ENCODE measurements at places on chromosomes 11 and 22.

GRCh38 chr11:12721816-12722604 is 47.8 kb downstream of the TEAD1 start:
- no peak for DNase-seq

GRCh38 chr22:27159716-27160295 is 502.4 kb downstream of the MIAT start:
- no peak for DNase-seq

DNA sequence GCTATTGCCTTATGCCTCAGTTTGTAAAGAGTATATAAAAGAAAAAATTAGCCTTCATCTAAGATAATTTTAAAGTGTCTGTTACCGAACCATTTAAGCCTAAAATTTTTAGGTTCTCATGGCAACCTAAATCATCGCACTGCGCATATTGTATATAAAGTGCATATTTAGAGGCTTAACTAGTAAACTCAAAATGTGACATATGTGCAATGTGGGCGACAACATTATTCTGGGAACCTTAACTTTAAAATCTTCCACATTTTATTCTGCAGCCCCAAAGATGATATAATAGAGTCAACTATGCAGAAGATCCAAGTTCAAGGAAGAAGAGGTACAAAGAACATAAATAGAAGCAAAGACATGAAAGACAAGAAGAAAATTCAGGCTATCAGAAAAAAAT is 23.0 kb downstream of the CELF1 start:
- no peak for DNase-seq

DNA sequence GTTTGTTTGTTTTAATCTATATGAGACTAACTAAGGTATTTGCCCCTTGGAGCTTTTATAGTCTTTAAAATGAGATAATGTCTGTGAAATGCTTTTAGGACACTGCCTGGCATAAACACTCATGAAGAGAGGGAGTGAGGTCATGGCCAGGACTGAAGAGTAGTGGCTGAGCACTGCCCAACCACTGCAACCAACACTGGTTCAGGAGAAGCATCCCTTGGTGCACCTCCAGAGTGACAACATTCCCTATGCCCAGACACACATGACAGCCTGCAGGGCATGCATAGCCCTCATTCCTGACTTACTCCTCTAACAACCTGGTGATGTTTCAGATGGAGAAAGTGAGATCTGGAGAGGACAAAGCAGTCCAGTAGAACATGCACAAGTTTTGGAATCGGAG is 36.1 kb downstream of the ME3 start:
- no peak for DNase-seq

DNA sequence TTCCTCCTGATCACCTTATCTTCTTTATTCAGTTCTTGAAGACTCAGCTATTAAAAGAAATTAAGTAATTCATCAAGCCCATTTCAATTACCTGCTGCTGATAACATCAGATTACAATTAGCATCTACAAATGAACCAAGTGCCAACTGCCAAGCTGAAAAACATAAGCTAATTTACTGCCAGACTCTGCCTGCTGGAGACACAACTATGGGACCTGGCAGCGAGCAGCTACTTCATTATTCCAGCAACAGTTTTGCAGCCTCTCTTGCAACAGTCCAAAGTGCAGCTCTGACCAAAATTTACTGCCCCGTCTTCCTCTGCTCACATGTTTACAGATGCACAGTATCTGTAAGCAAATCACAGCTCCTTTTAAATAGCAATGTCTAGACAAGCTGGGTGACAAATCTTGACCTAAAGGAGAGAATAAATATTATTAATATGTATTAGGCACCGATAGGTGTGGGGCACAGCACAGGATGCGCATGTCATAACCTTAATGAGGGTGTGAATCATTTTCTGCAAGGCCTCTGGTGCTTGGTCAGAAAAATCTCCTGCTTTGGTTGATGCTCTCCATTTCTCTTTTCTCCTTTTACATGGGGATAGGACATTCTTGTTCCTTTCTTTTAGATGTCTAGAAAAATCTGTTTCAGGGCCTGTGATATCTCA is 232.2 kb upstream of the PITPNB start:
- no peak for DNase-seq

DNA sequence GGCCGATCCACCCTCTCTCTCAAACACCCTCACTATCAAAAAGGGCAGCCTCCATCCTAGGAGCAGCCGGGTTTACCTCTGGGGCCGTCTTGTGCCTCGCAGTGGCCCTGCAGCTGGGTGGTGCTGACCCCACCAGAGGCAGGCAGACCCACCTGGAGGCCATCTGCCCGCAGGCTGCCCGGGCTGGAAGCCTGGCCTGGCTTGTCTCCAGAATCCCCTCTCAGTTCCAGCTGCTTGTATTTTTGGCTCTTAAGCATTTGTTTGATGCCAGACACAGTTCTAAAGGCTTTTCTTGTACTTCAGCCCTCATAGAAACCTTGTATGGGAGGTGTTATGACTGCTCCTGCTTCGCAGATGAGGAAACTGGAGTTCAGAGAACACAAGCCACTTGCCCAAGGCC is 4.2 kb upstream of the NFAM1 start:
- DNase-seq = no peak

DNA sequence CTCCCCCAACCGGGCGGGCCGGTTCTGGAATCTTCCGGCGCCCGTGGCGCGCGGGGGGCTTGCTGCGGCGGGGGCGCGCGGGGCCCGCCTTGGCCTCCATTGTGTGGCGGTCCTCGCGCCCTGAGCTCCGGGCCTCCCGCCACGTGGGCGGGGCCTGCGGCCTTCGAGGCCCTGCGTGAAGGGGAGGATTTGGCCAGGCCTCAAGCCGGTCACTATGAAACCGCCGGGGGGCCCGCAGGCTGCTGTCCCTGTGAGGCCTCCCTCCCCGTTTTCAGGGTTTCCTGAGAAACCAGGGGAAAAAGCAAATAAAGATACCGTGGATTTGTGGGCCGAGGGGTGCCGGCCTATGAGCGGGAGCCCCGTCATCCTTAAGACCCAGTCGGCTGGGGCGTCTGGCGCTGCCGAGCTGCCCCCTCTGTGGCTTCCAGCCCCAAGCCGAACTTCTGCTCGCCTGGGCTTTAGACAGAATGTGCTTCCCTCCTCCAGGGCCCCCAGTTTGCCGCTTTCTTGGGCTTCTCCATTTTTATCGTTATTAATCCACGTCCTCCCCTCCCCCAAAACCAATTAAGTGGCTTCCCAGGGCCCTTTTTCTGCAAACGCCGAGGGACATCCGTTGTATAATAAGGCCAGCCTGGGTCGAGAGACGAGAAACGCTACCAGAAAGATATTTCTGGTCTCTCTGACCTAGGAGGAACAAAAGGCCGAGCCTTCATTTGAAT is 602 bp downstream of the EWSR1 start:
- peak; percentile 42 for DNase-seq

- DNase-seq = no peak
Measured at GRCh38 chr11:94884376-94884775, 89.0 kb downstream of the CWC15 start.

DNA sequence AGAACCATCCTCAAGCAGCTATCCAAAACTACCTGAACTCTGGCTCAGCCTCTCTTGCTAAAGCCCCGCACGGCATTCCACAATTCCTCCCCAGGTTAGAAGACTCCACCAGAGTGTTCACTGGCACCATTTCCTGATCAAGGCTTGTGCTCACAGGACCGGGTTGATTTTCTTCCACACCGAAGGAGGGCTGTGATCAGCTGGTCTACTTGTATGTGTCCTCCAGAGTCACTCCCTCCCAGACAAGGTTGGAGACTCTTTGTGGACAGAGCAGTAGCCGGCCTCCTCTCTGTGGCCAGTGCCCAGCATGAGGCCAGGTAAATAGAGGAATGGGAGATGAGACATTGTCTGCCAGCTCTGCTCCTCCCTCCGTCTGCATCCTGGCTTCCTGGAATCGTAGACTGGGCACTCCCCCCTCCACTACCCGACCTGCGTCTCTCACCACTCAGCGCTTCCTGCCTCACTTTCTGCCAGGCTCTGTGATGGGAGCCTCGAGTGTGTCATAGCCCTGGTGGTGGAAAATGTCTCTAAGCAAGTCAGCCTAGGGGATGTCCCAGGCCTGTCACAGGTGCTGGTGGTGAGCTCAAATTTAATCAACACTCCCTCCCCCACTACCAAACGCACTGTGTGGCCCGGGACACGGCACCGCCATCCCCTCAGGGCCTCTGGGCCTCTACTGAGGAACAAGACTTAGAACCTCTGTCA is 12.5 kb upstream of the TMPRSS6 start:
- DNase-seq = peak; percentile 98

GRCh38 chr11:103988595-103988969 is 47.9 kb upstream of the DDI1 start:
- DNase-seq = no peak

- no peak for DNase-seq
Measured at GRCh38 chr22:35883031-35883620, 145.5 kb downstream of the RBFOX2 start.

DNA sequence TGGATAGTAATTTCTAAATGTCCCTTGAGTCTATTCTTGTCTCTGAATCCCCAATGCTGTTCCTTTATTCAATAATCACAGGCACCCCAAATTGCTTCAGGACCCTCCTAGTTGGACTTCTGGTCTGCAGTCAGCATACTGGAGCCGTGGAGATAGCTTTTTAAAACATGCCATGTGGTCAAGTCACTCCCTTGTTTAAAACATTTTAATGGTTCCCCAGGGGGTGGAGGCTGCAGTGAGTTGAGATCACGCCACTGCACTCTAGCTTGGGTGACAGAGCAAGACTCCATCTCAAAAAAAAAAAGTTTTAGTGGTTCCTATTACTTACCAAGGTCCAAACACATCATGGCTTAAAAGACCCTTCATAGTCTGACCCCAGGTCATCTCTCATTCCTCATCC is 220.3 kb downstream of the ADAMTS15 start:
- no peak for DNase-seq

- DNase-seq = no peak
Measured at GRCh38 chr11:75166791-75167190, 15.9 kb downstream of the SLCO2B1 start.

- no peak for DNase-seq
Measured at GRCh38 chr11:106988151-106989077, 29.9 kb downstream of the GUCY1A2 start.

DNA sequence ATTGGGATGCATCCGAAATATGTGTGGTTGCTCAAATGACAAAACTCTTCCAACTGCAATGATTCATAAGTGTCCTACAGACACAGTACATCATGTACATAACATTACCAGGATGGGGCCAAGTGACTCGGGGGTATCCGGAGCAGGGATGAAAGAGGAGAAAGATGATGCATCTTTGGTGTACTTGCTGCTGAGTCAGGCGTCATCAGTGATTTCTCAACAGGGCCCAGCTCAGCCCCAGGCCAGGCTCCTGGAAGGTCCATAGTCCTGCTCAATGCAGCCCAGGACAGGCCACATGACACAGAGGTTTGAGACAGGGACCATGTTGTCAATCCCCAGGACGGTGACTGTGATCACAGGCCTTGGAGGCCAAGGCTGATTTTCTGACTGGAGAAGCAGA is 59.3 kb downstream of the GGTLC2 start:
- DNase-seq = no peak

DNA sequence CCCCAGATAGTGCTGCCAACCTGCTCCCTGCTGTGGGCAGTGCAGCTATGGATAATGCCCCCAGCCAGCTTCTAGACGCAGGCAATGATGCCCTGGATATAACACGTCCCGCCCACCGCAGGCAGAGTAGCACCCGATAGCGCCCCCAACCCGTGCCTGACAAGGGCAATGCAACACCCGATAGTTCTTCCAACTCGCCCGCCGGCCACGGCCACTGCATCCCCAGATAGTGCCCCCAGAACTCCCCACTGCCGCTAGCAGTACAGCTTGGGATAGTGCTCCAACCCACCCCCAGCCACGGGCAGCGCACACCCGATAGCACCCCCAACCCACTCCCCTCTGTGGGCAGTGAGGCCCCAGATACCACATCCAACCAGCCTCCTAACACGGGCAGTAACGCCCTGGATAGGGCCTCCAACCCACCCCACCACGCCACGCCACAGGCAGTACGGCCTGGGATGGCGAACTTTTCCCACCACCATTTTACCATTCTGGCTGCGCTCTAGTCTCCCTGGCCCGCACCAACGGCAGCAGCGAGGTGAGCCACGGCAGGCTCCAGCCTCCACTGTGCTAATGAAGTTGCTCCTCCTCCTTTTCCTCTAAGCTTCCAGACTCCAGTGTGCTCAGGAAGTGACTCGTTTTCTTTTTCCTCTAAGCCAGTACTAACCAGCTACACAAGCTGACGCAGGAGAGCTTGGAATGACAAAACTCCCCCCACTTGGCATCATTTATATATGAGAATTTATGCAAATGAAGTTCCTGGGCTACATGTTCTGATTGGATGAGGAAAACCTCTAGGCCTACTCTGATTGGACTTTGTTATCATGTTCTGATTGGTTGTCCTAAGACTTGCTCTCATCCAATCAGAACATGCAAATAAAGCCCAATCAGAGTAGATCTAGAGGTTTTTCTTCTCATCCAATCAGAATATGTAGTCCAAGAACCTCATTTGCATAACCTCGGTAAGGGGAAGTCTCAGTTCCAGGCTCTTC is 3.0 kb upstream of the RFPL3 start:
- DNase-seq = no peak

DNA sequence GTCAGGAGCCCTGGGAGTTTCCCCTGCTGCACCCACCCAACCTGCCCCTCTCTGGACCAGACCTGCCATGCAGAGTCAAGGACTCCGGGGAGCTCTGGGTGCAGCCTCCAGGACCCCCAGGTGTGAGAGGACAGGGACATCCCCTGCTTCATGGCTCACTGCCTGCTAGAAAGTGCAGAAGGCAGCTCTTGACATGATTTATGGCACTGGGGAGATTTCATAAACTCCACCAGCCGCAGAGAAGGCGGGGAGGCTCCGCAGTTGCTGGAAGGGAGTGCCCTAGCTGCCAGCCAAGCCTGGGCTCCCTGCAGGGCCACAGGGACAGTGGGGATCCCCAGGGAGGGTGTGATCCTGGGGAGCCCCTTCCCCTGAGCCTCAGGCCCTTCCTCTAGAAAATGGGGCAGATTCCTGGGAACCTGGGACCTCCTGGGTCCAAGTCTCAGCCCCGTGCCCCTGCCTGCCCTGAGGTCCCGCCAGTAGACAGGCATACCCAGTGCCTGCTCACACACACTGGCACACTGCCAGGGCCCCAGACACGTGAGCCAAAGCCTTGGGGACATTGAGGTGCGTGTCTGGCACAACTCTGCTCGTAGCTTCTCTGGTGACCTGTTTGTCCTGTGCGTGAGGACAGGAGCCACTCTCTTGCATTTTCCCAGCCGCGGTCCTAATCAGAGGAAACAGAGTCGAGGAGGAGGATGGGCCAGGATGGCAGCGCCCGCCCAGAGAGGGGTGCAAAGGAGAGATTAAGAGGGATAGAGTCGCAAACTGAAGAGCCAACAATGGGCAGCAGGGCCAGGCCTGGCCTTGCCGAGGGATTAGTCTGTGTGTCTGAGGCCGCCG is 13.8 kb downstream of the CABP7 start:
- no peak for DNase-seq

- DNase-seq = no peak
Measured at GRCh38 chr11:2267851-2268728, 2.3 kb downstream of the ASCL2 start.

Data from CD4-positive, alpha-beta T cell treated with Interleukin-10 for 1 hour (primary cell).